ENCODE measurements at places on chromosomes 3 and 15. TPM values are rescaled to one million over a fixed set of nuclear protein-coding genes. Genes with fewer than 3 reads are reported as not detected.

- no peak for DNase-seq
These were observed 34.8 kb downstream of the SRGAP3 start for GRCh38 chr3:9214599-9214998.

- DNase-seq: no peak
These were observed 170.9 kb upstream of the THBS1 start for GRCh38 chr15:39409876-39410530.

DNA sequence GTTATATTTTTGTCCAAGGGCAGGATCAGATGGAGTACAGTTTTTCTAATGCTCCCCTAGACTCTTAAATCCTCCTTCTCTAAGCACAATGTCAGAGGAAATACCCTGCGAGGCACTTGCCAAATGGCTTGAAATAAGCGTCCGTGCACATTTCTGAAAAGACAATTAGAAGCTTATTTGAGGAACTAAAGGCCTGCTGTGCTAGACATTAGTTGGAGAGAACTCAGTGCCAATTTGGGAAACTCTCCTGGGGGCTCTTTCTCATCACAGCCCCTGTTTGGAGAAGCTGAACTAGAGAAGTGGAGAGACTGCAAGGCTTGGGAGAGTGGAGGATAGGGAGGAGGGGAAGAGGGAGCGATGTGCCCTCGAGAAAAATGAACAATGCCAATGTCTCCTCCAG lies 247.6 kb upstream of the C2CD4B start:
- DNase-seq: no peak

ZNF660 gene
- total RNA-seq: 11.8 TPM

- DNase-seq: no peak
These were observed 5.5 kb downstream of the FAM81A start for GRCh38 chr15:59443341-59444072.

- no peak for DNase-seq
These were observed 62.5 kb downstream of the MYO5A start for GRCh38 chr15:52466134-52466701.

DNA sequence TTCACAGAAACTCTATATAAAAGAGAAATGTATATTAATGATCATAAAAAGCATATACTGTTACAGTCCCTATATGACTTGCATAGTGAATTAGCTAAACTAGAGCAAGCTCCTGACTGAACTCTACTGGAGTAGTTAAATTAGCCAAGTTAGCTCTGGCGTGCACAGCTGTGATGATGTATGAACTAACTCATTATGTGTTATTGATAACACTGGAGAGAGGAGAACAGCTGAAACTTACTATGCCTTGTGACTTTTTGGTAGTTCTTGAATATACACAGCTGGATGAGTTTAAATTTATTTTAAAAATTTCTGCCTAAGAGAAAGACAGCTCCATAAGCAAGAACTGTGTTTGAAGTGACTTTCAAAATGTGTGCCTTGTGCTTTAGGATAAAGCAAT lies 8.1 kb downstream of the TIPARP start:
- no peak for DNase-seq

ITIH4 gene
- total RNA-seq: 6.1 TPM

DNA sequence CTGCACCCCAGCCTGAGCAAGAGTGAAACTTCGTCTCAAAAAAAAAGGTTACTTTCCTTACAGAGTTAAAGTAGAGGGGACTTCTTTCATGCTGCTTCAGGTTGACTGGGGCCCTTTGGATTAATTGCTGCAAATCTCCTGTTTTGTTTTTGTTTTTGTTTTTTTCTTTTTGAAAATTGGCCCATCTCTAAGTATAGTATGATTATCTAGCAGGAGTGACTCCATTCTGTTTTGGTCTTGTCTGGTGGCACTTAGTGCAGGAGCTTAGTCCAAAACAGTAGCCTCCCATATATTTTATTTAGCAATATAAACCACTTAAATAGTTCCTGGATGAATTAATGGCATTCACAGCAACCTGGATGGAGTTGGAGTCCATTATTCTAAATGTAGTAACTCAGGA lies 113.0 kb downstream of the RPL22L1 start:
- DNase-seq: no peak

TUSC7 gene
- total RNA-seq: not detected

DNA sequence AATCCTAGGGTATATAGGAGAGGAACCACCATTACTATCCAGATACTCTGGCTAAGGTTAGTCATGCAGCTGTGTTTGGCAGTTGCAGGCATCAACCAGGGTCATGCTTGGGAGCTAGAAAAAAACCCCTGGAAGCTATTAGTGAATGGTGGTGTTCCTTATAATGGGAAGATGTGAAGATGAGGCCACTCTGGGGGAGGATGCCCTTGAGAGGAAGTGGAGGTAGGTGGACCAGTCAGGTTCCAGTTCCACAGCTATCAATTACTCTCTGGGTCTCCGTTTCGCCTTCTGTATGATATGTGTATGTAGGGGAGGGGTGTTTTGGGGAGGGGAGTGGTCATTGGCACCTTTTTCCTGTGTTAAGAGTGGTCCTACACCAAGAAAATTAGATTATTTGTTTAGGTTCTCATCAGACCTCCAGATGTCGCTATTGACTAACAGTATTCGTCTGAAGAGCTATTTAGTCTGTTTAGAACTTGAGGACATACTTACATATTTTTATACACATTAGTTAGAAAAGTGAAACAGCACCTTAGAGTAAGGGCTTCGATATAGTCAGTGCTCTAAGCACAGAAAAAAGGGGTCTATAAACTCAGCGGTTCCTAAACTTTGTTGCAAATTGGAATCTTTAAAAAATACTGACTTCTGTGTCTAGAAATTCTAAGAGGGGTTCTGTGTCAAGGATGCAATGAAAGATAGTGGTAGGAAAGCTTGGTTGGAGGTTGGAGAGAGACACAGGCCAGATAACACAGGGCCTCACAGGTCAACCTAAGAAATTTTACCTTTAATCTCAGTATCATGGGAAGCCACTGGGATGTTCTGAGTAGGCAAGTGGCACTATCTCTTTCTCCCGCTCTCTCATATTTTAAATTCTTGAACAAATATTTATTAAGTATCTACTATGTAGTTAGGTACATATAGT lies 9.1 kb upstream of the HPS3 start:
- peak; percentile 62 for DNase-seq

DNA sequence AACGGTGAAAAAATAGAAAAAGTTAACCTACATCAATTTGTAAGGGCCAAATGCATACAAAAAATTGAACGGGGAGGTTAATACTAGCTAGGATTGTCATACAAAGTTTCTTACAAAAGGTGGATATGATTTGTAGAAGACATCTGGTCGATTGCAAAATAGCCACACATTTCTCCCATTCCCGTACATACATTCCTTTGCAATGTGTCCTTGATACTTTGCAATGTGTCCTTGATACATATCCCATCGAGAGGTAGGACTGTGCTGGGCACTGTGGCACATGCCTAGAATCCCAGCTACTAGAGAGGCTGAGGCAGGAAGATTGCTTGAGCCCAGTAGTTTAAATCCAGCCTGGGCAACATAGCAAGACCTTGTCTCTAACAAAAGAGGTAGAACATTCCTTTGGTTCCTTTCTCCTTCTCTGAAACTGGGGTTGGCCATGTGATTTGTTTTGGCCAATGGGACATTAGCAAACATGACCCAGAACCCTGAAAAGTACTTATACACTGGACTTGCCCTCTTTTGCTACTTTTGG lies 9.5 kb downstream of the TTBK2 start:
- no peak for DNase-seq

TMEM115 gene
- total RNA-seq: 18.3 TPM

GRCh38 chr15:62749036-62749815 lies 293.3 kb upstream of the TPM1 start:
- DNase-seq: no peak

DNA sequence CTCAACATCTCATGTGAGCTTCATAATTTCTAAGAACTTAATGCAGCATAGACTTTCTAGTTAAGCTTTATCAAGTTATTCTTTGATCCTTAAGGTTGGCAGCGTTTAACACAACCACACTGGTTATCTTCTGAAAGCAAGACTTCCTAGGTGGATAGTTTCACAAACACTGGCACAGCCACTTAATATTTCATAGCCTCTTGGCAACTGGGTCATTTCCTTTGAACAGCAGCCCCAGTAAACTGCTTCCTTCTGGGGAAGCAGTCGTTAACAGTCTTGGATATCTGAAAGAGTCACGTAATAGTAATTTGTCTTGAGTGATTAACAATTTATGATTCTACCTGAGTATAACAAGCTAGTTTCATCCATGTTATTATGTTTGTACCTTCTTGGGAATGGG lies 45.9 kb upstream of the ABHD10 start:
- DNase-seq: no peak

DNA sequence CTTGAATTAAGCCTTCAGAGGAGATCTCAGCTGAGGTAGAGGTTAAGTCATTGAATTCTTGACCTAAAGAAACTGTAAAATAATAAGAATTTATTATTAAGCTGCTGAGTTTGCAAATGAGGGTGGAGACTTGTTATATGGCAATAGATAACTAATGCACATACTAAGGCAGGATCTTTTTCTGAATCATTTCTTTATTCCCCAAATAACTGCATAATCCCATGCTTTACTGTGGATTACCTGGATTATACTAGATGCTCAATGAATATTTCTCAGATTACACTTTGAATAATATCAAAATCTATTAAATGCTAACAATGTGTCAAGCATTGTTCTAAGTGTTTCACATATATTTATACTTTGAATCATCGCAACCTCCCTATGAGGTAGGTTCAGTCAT lies 532.5 kb downstream of the NAALADL2 start:
- DNase-seq: no peak

DNA sequence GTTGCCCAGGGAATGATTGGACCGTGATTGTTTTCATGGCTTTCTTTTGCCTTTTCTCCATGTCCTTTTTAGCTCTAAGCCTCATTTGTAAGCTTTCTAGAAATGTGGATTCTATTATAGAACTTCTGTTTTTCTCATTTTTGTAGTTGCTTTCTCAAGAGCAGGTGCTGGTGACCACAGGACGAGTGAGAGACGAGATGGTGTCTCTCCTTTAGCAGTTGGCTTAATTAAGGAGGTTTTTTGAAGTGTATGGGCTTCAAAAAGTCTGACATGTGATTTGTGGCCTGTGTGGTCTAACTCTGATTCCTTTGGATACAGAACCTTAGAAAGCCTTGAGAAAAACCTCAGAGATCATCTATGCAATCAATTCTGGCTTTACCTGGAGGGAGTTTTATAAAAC lies 292.8 kb downstream of the LPP start:
- DNase-seq: no peak

DNA sequence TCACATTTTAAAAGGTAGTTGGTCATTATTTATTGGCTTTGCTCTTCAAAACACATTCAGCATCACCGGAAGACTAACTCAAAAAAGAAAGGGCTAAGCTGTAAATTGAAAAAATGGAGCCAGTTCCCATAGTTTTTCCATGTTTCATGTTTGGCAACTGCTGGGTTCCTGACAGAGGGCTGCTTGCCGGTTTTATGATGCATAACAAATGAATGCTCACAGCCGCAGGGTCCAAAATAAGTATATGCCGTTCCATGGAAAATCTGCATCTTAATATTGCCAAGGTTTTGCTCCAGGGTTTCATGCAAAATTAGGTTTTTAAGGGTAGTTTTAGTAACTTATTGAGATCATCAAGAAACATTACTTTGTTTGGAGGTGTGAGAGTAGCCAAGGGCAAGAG lies 15.8 kb downstream of the SLC12A1 start:
- DNase-seq: no peak

CAND2 gene
- total RNA-seq: 11.4 TPM

DNA sequence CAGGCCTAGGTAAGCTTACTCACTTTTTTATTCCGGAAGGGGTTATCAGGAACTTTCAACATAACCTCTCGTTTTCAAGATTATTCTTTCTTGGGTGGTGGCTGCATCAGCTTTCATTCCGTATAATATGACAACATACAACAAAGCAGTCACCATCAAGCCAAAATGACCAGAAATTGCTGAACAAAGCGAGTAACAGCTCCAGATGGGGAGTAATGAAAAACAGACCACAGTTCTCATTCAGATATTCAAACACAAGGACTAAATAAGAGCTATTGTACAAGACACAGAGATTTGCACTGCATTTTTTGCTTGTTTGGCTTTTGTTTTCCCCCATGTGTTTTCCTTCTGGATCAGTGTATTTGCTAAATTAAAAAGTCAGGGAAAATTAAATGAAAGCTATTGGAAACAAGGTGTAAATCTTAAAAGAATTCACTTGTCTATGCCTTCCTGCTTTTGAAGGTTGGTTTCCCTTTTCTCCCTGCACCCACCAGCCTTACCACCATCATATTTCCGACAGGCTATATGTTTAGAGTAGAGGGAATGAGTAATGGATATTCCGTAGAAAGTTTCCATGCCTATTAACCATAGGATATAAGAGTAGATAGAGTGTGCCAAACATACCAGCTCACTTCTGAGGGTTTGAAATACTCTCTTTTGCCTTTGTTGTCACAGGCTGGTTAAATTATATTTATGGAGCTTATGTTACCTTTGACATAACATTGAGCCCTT lies 213.6 kb downstream of the RBMS3 start:
- DNase-seq: no peak

DNA sequence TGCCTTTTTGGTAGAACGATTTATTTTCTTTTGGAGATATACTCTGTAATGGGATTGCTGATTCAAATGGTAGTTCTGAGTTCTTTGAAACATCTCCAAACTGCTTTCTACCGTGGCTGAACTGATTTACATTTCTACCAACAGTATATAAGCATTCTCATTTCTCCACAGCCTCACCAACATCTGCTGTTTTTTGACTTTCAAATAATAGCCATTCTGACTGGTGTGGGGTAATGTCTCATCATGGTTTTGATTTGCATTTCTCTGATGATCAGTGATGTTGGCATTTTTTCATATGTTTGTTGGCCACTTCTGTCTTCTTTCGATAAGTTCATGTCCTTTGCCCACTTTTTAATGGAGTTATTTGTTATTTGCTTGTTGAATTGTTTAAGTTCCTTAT lies 154.0 kb downstream of the ABHD5 start:
- no peak for DNase-seq

- no peak for DNase-seq
These were observed 23.8 kb upstream of the SIAH2 start for GRCh38 chr3:150786791-150787190.

GRCh38 chr3:161498259-161498921 lies 1.8 kb downstream of the OTOL1 start:
- no peak for DNase-seq

GOLGA6L7 gene
- not detected for total RNA-seq

DNA sequence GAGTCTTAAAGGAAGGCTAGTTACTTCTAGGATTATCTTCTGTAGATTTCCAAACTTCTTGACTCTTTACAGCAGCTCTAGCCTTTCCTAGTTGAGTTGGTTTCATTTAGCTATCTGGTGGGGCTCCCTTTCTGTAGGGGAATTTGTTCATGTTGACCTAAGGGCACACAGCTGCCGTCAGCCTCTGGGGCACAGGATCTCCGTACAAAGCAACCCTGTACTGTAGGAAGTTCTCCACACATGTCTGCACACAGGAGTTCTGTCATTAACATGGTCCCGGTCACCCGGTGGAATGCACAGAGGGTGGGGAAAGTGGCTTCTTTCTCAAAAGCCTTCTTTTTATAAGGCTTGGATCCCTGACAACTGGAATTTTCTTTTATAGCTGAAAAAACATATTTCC lies 88.7 kb upstream of the TNIK start:
- DNase-seq: no peak

SIDT1 gene
- 8.2 TPM for total RNA-seq

FRMD5 gene
- total RNA-seq: 25.3 TPM
